ENCODE measurements at places on chromosomes 2 and 18.

DNA sequence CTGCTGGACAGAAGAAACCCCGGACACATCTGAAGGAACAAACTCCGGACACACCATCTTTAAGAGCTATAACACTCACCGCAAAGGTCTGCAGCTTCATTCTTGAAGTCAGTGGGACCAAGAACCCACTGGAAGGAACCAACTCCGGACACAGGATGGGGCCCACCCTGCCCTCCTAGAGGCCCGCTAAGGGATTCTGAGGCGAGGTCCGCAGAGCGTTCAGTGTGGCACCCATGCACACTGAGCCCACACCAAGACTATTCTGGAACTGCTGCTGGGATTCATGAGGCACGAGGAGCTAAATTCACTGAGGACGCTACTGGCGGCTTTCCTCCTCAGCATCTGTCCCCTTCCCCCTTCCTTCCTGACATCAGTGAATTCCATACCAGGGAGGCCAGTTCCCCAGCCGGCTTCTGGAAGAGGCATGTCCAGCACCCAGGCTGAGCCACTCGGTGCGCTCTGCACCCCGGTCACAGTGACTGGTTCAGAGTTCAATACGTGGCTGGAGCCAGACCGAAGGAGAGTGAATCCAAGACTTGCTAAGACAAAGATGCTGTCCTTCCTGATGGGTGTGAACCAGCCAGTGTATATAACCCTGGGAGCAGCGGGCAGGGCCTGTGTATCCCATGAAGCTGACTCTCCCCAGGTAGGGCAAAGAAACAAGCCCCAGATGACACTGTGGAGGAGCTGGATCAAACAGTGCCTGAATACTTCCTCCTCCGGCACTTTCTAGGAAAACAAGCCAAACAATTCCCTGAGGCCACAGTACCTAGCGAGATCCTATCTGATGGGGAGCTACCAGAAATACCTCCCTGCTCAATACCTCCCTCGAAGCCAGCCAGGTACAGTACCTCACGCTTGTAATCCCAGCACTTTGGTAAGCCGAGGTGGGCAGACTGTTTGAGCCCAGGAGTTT, 11.1 kb downstream of the HDAC4 start:
- DNase-seq: no peak

DNA sequence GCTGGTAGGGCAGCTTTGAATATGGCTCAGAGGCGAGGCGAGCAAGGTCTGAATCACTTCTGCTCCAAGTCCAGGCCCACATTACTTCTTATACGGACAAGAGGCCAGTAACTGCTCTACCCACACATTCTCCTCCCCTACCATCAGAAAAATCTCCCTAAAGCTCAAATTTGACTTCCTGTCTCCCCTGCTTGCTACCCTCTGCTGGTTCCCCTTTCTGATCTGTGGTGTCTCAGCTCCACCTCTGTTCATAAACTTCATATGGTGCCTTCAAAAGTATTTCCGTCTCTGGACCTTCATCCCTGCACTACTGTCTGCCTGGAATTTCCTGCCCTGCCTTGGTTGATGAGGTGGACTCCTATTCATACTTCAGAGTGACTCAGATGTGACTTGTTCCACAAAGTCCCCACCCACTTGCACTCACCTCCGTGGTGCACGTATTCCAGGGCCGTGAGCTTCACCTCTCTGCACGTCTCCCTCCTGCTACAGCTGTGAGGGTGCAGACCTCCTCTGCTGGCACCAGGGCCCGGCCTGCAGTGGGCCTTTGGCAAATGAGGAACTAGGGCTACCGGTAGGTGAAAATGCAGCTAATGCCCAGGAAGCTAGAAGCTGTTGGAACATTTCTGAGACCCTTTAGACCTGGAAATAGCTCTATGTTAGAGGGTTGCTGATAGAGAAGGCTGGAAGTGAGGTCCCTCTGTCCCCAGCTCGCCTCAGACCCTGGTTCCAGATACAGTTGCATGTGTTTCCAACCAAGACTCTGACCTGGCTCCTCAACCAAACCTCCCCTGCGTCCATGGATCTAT, 24.6 kb upstream of the KCMF1 start:
- peak; percentile 73 for DNase-seq

DNA sequence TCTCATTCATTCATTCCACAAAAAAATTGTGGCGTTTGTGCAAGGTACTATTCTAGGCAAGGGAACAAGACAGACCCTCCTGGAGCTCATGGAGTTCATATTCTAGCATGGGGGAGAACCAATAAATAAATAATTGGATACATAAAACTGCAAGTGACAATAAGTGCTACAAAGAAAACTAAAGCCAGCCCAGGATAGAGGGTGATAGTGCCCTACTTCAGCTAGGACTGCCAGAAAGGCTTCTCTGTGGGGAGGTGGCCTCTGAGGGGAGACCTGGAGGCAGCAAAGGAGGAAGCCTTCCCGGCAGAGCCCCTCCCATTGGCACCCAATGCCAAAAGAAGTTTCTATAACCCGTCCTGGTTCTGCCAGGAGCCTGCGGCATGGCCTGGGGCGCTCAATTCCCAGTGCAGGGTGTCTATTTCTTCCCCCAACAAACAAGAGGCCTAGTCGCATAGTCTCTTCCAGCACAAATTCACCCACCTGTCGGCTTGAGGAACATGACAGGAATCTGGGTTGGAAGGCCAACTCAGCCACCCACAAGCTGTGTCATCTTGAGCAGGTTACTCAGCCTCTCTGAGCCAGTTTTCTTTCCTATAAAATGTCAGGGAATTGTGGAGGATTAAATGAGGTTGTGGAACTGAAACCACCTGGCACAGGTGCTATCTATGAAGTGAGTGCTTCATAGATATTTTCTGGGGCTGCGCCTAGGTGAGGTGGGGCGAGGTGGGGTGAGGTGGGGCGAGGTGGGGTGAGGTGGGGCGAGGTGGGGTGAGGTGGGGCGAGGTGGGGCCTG, 94.3 kb downstream of the ZFP36L2 start:
- DNase-seq: no peak

- DNase-seq: no peak
Measured at GRCh38 chr2:48940606-48941005, 185.1 kb upstream of the LHCGR start.

DNA sequence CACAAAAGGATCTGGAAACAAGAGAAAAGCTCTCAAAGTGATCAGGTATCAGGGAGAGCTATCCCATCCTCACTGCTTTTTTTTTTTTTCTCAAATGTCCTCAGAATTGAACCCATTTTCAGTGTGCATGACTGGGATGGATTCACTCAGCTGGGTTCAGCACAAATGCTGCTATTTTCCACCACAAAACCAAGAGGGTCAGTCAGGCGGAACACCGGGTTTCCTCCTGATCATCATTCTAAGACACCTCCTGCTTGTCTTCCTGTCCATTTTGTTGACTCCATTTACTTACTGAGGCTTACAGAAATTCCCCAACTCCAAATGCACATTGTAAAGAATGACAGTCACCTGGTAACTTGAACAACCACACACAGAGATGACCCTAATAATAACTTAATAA, 39.9 kb downstream of the CYRIA start:
- no peak for DNase-seq

- DNase-seq: no peak
Measured at GRCh38 chr2:62736899-62737559, 31.5 kb downstream of the EHBP1 start.

GRCh38 chr2:10661846-10662245, 27.9 kb downstream of the NOL10 start:
- DNase-seq: no peak

All from hepatic stellate cell (primary cell).